ENCODE measurements at places on chromosomes 5 and 9.

- DNase-seq = no peak
Measured at GRCh38 chr5:82674671-82675070, 396.5 kb upstream of the RPS23 start.

- no peak for DNase-seq
Measured at GRCh38 chr5:176693477-176693851, 46.2 kb downstream of the TSPAN17 start.

GRCh38 chr9:5721279-5722087 is 92.6 kb downstream of the RIC1 start:
- no peak for DNase-seq

- DNase-seq = no peak
Measured at GRCh38 chr5:56607551-56607950, 207.8 kb upstream of the MAP3K1 start.

DNA sequence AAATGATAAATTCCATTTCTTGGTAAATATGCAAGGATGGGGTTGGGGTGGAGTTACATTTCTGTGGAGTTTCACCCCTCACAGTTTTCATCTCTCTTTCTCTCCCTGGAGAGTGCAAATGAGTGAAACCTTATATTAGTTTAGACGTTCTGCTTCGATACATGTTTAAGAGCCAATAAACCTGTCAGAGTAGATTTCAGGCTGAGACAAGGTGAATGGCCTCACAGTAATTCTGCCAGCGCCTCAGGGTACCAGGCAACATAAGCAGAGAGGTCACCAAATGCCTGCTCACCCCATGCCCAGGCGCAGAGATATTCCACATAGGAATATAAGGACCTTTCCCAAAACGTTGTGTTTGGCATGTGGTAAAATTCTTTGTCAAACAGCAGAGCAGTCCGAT is 154.9 kb upstream of the VLDLR start:
- no peak for DNase-seq

GRCh38 chr5:39137819-39138451 is 63.7 kb upstream of the RICTOR start:
- no peak for DNase-seq

GRCh38 chr9:16728137-16728508 is 142.3 kb downstream of the BNC2 start:
- no peak for DNase-seq

DNA sequence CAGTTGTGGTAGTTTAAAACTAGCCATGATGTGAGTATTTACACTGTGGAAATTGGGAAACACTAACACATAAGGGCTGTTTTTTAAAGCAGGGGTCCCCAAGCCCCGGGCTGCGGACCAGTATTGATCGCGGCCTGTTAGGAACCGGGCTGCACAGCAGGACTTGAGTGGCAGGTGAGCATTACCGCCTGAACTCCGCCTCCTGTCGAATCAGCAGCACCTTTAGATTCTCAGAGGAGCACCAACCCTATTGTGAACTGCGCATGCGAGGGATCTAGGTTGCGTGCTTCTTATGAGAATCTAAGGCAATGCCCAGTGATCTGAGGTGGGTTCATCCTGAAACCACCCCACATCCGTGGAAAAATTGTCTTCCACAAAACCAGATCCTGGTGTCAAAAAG is 127.8 kb downstream of the PCSK5 start:
- DNase-seq = no peak

DNA sequence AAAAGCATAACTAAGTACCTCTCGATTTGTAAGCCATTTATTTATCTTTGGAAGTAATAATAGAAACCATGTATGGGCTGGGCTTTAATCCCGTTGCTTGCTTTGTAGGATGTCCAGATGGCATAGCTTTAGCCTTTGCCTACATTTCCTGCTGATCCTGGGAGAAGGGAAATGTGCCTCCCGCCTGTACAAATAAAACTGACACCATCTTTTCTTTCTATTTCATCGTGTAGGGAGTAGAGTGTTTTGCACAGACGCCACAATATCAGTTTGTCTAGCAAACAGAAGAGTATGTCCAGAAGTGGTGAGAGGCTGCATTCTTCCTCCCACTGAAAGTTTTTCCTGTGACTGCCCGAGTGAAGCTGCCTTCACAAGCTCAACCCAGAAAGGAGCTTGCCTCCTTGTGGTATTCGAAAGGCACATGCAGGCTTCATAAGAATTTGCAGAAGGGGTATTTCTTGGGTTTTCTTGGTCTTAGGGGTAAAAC is 24.7 kb upstream of the TJP2 start:
- DNase-seq = no peak

GRCh38 chr5:36629729-36630128 is 23.3 kb downstream of the SLC1A3 start:
- no peak for DNase-seq

- DNase-seq = no peak
Measured at GRCh38 chr5:125450771-125451170, 704.3 kb upstream of the ZNF608 start.

DNA sequence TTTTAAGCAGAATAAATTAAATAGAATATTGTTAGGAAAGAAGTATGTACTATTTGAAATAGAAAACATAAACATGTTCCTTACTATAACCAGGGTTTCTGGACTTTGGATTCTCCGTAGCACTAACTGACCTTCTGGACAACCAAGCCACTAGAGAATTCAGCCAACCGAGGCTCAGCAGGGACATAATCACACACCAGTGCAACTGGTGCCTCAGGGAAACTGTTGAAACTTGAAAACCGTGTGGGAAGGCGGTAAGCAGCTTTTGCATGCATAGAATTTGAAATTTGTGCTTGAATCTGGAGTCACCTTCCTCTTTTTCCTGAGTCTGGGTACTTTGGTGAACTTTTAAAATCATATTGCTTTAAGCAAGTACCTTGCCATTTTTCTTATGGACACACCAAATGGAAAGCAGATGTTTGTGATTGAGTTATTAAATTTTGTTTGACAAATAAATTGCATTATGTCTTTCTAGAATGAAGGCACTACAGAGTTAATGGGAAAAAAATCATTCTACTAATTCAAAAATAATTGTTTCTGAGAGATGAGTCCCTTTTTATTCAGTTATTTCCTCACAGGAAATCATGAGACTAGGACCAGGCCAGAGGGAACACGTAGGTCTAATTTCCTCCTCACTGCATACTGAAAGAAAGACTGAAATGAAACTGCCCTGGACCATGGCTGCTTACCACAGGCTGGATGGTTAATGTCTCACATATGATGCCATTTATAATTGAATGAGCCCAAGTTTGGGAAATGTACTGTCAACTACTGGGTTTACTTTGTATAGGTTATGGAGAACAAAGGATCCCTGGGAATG is 20.6 kb upstream of the SCAMP1 start:
- DNase-seq = no peak

DNA sequence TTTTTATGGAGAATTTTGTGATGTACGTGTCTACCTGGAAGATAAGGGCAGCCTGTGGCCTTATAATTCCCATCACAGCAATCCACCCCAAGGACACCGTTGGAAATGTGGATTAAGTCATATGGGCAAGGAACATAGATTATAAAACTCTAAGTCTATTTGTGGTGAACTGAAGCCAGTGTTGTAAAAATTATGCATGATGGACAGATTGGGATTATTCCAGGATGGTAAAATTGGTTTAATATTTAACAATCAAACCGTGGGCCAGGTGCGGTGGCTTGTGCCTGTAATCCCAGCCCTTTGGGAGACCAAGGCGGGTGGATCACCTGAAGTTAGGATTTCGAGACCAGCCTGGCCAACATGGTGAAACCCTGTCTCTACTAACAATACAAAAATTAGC is 12.9 kb upstream of the SLC6A19 start:
- no peak for DNase-seq

- no peak for DNase-seq
Measured at GRCh38 chr9:93038918-93039317, 19.6 kb upstream of the SUSD3 start.

- no peak for DNase-seq
Measured at GRCh38 chr5:179268966-179269693, 76.1 kb downstream of the ADAMTS2 start.

DNA sequence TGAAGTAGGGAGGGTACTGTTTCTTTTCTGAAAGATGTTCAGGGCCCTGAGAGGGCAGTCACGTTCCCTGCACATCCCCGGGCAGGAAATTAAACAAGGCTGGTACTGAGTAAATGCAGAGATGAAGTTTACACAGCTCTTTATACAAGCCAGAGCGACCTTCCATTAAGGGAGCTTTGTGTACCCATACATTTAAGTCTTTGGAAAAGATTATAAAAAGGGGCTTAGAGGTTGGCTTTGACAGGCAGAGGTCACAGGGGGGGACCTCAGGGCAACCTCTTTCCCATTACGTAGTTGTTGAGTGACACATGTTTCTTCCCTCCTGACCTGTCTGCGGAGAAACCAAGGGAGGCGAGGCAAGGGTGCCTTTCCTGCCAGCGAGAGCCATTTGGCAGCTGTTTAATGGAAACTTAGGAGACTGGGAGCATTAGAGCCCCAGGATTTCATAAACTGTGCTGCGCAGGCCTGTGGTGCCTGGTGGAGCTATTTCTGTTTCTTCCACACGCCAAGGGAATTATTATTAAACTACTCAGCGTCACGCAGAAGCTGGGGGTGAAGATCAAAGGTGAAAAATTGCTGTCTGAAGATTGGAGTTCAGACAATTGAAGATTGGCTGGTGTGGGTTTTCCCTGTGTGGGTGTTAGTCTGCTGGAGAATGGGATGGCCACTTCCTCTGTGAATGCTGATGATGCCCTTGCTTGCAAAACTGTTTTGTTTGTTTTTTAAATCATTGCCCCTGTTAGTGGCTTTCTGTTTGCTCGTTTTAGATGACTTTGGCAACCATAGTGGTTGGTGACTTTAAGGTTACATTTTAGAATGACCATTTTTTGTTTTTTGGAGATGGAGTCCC is 3.2 kb upstream of the SMIM32 start:
- DNase-seq = no peak

DNA sequence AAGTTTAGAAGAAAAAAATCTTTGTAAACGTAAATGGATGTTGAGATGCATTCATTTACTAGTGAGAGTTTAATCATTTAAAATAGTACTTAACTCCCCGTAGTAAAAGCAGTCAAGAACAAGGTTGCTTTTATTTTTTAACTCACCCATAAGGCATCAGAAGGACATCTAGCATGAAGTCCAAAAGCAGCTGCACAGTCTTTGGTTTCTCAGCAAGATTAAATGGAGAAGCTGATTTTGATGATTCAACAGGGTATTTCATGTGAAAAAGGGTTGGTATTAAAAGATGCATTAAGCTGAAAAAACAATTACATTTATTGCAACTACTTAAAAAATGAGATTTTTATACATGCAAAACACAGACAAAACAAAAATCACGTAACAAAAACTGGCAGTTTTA is 44.0 kb downstream of the ECPAS start:
- DNase-seq = no peak

DNA sequence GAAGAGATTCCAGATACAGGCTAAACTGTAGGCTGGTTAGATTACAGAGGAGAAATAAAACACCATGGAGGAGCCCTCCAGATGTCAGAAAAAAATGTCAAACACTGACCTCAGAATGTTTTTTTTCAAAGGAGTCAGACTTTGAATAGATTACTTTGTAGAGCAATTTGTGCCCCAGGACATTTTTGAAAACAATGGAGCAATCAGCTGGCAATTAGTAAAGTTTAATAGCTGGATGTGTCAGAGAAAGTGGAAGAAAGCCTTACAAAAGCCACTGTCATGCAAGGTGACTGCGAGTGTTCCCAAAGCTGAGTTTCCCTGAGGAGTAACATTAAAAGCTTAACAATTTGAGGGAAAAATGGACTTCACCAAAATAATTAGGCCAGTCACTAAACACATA is 417.8 kb upstream of the CTNND2 start:
- no peak for DNase-seq

GRCh38 chr5:171162596-171162995 is 146.5 kb upstream of the TLX3 start:
- peak; percentile 58 for DNase-seq

DNA sequence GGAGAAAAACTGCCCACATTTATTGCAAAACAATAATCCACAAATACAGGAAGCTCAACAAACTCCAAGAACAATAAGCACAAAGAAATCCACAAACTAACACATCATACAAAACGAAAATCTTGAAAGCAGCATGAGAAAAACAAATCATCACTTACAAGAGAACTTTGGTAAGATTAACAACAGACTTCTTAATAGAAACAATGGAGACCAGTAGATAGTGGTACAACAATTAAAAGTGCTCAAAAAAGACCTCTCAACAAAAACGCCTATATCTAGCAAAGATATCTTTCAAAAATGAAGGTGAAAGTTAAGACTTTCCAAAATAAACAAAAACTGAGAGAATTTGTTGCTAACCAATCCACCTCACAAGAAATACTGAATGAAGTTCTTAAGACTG is 38.4 kb downstream of the CDKL3 start:
- no peak for DNase-seq

DNA sequence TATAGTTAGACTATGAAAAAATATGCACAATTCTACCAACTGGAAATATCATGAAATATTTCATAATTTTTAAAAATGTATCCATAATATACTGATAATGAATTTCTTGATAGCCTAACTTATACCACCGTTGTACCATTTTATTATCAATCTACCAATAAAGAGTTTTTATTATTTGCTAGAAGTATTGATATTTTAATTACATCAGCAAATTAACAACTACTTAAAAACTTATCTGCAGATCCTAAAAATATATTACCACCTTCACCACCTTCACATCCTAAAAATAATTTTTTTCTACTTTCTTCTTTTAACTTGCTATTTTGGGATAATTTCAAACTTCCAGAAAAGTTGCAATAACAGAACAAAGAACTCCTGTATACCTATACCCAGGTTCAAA is 21.4 kb downstream of the ATPSCKMT start:
- DNase-seq = no peak

DNA sequence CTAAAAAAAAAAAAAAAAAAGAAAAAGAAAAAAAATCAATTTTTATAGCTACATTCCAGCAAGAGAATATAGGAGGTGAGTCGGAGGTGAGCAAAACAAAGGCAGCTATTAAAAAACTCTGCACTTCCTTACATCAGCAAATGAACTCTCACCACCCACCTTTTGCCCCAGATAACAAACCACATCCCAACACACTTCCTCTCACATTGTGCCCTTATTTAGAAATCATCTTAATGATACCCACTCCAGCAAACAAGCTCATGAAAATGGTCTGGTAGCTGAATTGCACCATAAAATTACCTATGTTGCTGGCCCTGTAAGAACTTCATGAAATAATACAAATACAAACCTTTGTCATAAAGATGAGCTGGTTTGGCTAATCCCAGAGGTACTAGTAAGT is 82.9 kb downstream of the CEMIP2 start:
- DNase-seq = no peak

GRCh38 chr5:123124859-123125595 is 36.0 kb downstream of the PRDM6 start:
- DNase-seq = no peak

- no peak for DNase-seq
Measured at GRCh38 chr5:102911973-102912372, 156.9 kb downstream of the PAM start.

DNA sequence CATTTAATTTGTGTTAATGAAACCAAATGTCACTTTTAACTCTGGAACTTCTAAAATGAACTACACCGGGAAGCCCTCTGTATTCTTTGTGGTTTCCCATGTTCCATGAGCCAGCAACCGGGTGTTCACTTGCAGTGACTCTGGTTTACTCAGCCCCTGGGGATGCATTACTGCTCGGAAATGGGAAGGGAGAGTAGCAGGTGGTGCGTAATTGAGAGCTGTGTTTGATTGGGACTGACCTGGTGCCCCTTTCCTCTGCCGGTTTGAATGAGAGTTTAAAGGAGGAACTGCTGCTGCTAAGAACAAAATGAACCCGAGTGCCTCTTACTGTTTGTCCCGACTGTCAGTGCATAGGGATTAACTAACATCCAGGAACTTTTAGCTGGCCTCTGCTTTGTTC is 100.1 kb upstream of the DHFR start:
- no peak for DNase-seq

GRCh38 chr9:16516891-16517290 is 353.6 kb downstream of the BNC2 start:
- no peak for DNase-seq

- DNase-seq = no peak
Measured at GRCh38 chr5:167855818-167856217, 435.6 kb upstream of the WWC1 start.
